Peyer's patch (tissue), 4 donors: ENCODE measurements at places on chromosomes 5 and 9. TPM values are rescaled to one million over a fixed set of nuclear protein-coding genes. Genes with fewer than 3 reads are reported as not detected.

- no peak for DNase-seq
Measured at GRCh38 chr9:129385211-129385934, 207.3 kb upstream of the IER5L start.

- no peak for DNase-seq
Measured at GRCh38 chr9:137318602-137319001, 16.5 kb upstream of the NRARP start.

DNA sequence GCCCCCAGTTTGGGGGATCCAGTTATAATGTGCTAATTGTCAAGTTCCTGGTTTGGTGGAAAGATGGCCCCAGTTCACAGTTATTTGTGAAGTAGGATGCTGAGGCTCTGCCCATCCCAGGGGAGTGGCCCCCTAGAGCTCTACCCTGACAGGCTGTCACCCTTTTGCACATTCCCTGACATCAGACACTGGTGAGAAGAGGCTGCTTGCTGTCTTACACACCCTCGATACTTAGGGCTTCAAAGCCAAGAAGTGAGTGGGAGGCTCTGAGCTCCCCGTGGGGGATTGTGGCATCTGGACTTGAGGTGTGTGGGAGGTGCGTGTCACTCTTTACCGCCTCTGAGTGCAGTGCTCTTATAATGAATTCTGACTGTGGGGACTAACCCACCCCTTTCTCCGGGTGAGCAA lies 168.5 kb downstream of the DOCK2 start:
- no peak for DNase-seq

GRCh38 chr9:137579259-137579604 lies 507 bp upstream of the DPH7 start:
- DNase-seq = no peak

- no peak for DNase-seq
Measured at GRCh38 chr5:65548281-65548680, 14.7 kb downstream of the CENPK start.

GRCh38 chr5:57716661-57717060 lies 234.1 kb upstream of the ACTBL2 start:
- no peak for DNase-seq

GRCh38 chr5:164649266-164649665 lies 1143.8 kb downstream of the MAT2B start:
- no peak for DNase-seq

GRCh38 chr5:145934276-145934675 lies 2.1 kb upstream of the SH3RF2 start:
- no peak for DNase-seq

GRCh38 chr9:75891277-75891741 lies 836 bp downstream of the PCSK5 start:
- DNase-seq = peak; percentile 67

- no peak for DNase-seq
Measured at GRCh38 chr9:36492865-36493264, 79.8 kb upstream of the MELK start.

GRCh38 chr5:89268460-89268859 lies 385.5 kb upstream of the MEF2C start:
- no peak for DNase-seq

DNA sequence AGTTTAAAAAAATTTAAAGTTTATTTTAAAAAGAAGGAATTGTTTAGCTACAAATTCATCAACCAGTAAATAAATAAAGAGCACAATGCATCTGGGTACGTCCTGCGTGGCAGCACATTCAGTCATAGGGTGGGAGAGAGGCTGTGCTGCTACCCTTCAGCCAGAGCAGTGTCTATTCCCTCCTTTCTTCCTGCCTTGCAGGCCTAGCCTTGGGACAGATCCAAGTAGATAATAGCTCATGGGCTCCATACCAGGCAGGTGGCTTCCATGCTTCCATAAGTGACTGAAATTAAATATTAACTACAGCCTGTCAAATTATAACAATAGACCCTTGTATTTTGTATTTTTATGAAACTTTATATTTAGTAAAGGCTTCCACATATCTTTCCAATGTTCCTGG lies 408.3 kb upstream of the RGMB start:
- peak; percentile 20 for DNase-seq

DNA sequence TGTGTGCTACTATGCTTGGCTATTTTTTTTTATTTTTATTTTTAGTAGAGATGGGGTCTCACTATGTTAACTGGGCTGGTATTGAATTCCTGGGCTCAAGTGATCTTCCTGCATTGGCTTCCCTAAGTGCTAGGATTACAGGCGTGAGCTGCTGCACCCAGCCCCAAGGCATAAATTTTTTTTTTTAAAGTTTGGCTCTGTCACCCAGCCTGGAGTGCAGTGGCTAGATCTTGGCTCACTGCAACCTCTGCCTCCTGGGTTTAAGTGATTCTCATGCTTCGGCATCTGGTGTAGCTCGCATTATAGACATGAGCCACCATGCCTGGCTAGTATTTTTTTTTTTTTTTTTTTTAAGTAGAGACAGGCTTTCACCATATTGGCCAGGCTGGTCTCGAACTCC lies 70.3 kb downstream of the RAB24 start:
- DNase-seq = no peak

Gene SLC6A18
- total RNA-seq = 0.95 TPM

Gene GABRB2
- 3.2 TPM for total RNA-seq

Gene AFAP1L1
- total RNA-seq = 5.0 TPM

Gene PPP1R2B
- total RNA-seq = not detected

Gene PCDHA2
- not detected for total RNA-seq

Gene GRIA1
- total RNA-seq = not detected

Gene ZMYND19
- 15.8 TPM for total RNA-seq
